Effector memory CD8-positive, alpha-beta T cell (primary cell): ENCODE measurements at places on chromosomes 5 and 9.

DNA sequence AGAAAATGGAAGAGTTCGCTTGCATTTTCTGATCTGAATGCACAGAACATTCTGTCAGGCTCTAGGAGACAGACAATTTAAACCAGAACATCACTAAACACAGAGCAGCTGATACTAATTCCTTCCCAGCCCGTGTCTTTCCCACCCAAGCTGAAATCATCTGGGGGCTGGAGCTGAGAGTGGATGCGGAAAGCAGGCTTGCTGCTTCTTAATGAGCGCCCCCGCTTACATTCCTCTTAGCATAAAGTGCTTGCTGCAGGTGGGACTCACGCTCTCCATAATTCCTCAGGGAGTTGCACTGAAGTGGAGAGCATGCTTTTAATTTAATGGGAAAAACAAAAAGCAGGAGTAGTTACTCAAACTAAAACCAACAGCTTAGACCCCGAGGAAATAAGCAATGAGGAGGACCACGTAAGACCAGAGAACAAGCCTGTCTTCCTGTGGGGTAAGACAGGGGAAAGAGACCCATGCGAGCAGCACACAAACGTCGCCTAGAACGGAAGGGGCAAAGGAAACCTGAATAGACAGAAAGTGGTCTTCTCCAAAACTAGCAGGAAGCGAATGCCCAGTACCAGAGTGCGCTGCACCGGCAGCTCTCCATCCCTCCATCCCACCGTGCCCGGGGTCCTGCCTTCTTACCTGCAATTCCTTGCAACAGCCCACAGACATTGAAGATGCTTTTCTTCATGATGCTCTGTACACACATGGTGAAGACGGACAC, 139.3 kb downstream of the LHFPL2 start:
- DNase-seq, result no peak

GRCh38 chr5:133049726-133050048, 2.1 kb upstream of the HSPA4 start:
- no peak for DNase-seq

- no peak for DNase-seq
Observed at GRCh38 chr5:1292139-1292538, 2.7 kb downstream of the TERT start.

GRCh38 chr9:105341434-105342146, 97.1 kb downstream of the SLC44A1 start:
- DNase-seq, result no peak

DNA sequence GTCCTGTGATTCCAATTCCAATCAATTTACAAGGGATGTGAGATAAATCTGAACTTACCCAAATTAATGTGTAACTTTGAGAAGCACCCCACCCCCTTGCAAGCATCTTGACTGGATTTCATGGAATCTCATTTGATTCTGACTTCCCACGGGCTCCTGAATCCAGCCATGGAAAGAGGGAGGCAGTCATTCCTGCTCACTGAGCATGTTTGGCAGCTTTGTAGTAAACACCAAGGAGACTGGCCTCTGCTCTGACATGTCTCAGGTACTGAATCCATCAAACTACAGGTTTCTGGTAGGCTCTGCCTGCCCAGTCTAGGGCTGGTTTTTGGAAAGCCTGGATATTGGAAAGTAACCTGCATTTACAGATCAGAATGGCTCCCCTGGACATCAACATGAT, 357.6 kb downstream of the ARHGEF28 start:
- no peak for DNase-seq

DNA sequence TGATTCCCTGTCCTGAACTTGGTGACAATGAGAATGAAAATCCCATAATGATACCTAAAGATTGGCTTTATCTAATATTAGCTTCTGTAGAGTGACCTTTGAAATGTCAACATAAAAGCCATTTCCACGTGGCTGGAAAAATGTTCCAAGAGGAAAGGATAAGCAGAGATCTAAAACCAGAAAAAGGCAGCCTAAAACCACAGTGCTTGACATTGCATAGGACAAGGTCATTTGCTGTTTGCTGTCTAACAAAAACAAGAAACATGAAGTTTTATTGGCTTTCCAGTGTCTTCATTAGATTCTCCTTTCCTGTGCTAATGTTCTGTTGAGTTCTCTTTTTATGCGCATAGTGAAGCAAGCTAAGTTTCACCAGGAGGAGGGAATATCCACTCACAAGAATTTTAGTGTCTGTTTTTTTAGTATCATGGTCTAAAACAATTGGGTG, 44.6 kb downstream of the CPEB4 start:
- no peak for DNase-seq

GRCh38 chr9:80775530-80775929, 913.8 kb downstream of the TLE1 start:
- DNase-seq, result no peak

- DNase-seq, result peak; percentile 59
Observed at GRCh38 chr9:126690431-126691051, 76.8 kb downstream of the LMX1B start.

GRCh38 chr5:22910523-22910922, 57.4 kb upstream of the CDH12 start:
- no peak for DNase-seq

DNA sequence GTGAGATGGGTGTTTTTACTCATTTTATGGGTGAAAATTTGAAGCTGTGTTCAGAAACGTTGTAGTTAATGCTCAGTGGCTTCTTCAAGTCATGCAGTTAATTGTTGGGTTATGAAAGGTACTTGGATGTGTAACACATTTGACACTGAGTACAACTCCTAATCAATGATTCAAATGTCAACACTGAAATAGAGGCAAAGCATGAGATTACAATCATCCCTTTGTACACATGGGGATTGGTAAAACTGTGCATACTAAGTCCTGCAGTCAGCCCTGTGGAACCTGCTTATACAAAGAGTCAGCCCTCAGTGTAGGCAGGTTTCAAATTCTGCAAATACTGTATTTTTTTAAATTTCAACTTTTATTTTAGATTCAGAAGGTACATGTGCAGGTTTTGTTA, 3.3 kb downstream of the ABLIM3 start:
- no peak for DNase-seq

GRCh38 chr9:112348257-112349007, 15.0 kb upstream of the PTBP3 start:
- peak; percentile 39 for DNase-seq

GRCh38 chr9:16434526-16434925, 435.9 kb downstream of the BNC2 start:
- no peak for DNase-seq

DNA sequence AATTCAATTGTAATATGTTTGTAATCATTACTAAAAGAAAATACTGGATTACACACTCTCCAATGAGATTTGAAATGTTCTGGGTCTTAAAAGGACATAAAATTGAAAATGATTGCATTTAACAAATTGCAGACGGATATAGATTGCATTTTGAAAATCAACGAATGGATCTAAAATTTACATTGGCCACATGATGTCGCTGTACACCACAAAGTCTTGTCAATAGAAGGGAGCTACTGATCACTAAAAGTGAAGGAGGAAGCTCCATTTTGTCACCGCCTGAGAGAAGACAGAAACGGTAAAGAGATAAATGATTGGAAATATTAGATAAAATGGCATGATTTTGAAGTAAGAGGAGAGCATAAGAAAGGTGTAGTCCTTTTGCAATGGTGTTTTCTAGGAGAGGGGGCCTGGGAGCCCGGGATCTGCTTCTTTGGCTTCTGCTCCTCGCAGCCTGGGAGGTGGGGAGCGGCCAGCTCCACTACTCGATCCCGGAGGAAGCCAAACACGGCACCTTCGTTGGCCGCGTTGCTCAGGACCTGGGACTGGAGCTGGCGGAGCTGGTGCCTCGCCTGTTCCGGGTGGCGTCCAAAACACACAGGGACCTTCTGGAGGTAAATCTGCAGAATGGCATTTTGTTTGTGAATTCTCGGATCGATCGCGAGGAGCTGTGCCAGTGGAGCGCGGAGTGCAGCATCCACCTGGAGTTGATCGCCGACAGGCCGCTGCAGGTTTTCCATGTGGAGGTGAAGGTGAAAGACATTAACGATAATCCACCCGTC, at the start of gene PCDHA1:
Gene PCDHA1 (plus strand): TSS at position 236 of the 782 bp plus-strand sequence.
- DNase-seq, result no peak

GRCh38 chr5:134140530-134141201, 26.2 kb downstream of the TCF7 start:
- peak; percentile 56 for DNase-seq

DNA sequence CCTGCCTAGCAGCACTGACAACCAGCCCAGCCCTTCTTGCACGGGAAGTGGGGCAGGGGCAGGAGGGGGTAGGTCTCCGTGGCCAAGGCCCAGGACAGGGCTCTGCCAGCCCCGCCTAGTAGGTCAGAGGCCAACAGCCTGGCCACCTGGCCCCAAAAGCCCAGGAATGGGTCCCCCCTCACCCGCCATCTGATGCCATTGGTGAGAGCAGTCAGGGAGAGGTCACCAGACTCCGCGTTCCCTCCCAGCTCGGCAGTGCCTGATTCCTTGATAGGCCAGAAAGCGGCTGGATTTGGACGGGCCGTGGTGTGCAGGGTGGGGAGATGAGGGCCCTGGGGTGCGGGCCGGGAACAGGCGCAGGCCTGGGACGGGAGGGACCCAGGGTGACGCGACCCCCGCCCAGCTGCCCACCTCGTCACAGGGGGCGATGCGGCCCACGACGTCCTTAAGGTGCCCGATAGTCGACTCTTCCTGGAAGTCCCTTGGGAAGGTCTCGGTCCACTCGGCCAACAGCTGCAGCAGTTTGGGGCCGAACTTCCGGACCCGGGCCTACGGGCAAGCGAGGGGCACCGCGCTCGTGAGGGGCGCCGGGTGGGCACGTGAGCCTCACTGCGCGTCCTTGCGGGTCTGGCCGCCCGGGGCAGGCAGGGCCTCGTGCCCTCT, 64.5 kb upstream of the RNF130 start:
- no peak for DNase-seq

DNA sequence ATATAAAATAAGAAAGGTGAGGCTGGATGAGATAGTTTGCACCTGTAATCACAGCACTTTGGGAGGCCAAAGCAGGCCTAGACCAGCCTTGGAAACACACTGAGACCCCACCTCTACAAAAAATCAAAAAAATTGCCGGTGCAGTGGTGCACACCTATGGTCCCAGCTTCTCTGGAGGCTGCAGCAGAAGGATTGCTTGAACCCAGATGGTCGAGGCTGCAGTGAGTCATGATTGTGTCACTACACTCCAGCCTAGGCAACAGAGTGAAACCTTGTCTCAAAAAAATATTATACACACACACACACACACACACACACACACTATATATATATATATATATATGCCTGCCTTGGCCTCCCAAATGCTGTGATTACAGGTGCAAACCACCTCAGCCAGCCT, 1.3 kb downstream of the SLC35D2 start:
- DNase-seq, result no peak

DNA sequence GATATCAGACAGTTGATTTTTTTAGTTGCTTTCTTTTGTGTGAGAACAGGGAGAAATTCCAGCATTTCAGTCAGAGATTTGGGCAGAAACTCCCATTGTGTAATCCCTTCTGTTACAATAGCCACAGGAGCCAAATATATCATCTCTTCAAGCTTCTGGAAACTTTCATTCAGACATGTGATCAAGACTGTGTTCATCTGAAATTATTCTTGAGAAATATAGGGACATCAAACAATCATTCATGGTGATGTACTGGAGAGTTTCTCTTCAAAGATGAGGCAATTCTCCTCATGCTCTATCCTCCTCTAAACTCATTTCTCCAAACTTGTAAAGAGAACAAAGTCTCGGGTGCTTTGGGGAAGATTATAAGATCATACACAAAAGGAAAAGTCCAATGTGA, 35.2 kb upstream of the CSNK1G3 start:
- DNase-seq, result no peak

GRCh38 chr9:89780959-89781358, 176.1 kb downstream of the GADD45G start:
- DNase-seq, result no peak

GRCh38 chr5:22306011-22306410, 547.1 kb downstream of the CDH12 start:
- no peak for DNase-seq

DNA sequence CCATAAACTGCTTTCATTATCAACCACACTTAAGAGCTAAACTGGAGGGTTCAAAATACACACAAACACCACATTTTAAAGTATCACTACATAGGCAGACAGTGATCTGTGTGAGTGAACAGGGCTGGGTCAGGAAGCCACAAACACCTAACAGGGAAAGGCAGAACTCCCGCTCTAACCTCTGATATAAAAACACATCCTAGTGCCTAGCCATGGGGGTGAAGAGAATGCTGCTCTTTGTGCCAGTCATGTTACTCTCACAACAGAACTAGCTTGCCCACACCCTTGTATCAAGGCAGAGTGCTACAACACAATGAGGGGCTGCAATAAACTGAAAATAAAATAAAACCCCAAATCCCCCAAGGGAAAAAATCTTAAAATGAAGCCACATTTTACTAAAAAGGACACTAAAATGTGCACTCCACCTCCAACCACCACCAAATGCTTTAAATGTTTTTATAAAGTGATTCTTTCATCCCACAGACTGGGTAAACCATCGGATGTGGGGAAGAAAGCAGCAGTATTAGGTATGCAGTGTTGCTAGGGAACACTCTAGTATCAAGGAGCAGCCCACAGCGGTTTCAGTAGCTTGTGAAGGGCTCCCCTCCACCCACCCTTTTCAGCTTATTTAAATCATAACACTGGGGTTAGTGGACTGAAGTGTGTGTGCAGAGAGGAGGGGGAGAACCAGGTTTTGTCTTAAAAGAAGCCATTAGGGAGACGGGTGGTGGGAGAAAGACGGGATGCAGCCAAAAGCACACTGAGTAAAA, 64.5 kb downstream of the TMEM161B start:
- peak; percentile 53 for DNase-seq

GRCh38 chr5:9523090-9523823, 22.6 kb downstream of the SEMA5A start:
- no peak for DNase-seq

DNA sequence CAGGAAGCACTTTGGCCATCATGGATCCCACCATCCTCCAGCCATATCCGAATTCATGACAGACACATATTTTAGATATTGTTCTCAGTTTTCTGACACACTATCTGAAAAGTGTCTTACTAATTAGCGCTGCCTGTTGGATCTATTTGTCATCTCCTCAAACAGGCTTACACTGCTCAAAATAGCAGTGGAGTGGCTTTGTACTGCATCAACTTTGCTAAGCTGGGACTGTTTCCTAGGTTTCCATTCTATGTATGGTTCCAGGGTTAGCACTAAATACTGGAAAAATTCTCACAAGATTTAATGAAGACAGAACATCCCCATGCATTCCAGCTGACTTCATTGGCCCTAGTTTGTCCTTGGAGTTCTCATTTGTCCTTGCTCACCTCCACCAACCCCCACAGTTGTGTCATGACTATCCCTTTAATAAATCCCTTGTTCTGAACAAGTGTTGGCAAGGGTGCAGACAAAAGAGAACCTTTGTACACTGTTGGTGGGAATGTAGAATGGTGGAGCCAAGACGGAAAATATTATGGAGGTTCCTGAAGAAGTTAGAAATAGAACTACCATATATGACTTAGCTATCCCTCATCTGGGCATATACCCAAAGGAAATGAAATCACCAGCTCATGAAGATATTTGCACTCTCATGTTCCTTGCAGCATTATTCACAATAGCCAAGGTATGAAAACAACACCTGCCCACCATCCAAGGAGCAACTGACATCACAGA, 136.5 kb upstream of the RAI14 start:
- no peak for DNase-seq

GRCh38 chr9:107039542-107039941, 176.6 kb downstream of the ZNF462 start:
- DNase-seq, result no peak
